Activated CD8-positive, alpha-beta memory T cell treated with anti-CD3 and anti-CD28 coated beads for 24 hours (primary cell): ENCODE measurements at places on chromosomes 5 and 9.

- DNase-seq = no peak
Observed at GRCh38 chr9:8309258-8309657, 509.7 kb upstream of the DMAC1 start.

DNA sequence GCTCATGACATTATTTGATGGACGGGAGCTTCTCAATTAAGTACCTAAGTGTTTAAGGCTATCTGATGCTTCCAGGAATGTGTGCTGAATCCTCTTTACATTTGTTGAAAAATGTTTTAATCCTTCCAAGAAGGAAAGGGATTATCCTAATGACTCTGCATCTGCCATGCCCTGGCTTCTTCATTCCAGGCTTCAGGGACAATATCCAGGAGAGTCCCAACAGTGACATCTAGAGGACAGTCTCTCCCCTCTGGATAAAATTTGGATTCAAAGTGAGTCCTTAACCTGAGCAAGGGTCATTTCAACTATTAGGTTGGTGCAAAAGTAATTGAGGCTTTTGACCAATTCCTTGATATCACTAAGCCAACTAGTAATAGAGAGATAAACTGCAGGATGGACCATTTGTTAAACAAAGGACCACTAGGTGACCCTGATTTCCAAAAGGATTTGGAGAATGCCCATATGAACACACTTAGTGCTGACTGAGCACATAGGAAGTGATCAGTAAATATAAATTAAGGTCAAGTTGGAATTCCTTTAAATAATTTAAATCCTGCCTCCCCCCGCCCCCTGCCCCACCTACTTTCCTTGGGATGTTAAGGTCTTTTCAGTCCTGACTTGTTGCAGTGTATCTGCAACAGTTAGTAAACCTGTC lies 19.1 kb downstream of the TNFSF8 start:
- DNase-seq = no peak

- no peak for DNase-seq
Observed at GRCh38 chr5:35159370-35159742, 70.9 kb downstream of the PRLR start.

DNA sequence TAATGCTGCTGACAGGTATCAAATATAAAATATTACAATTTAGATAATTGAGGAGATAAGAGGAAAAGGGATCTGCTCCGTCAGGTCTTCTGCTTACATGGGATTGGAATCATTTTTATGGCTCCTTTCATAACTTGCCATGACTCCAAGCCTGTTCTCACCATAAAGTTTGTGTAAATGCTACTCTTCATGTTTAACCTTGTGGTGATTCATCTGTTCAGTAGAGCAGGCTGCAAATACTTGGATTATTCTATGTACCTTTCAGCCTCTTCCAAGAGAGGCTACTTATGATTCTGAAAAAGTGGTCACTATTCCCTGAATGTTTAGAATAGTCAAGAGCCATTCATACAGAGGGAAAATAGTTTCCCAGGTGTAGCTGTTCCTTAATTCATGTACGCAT lies 66.9 kb downstream of the SLC44A1 start:
- DNase-seq = no peak

GRCh38 chr5:154334406-154335064 lies 111.3 kb upstream of the SAP30L start:
- no peak for DNase-seq

DNA sequence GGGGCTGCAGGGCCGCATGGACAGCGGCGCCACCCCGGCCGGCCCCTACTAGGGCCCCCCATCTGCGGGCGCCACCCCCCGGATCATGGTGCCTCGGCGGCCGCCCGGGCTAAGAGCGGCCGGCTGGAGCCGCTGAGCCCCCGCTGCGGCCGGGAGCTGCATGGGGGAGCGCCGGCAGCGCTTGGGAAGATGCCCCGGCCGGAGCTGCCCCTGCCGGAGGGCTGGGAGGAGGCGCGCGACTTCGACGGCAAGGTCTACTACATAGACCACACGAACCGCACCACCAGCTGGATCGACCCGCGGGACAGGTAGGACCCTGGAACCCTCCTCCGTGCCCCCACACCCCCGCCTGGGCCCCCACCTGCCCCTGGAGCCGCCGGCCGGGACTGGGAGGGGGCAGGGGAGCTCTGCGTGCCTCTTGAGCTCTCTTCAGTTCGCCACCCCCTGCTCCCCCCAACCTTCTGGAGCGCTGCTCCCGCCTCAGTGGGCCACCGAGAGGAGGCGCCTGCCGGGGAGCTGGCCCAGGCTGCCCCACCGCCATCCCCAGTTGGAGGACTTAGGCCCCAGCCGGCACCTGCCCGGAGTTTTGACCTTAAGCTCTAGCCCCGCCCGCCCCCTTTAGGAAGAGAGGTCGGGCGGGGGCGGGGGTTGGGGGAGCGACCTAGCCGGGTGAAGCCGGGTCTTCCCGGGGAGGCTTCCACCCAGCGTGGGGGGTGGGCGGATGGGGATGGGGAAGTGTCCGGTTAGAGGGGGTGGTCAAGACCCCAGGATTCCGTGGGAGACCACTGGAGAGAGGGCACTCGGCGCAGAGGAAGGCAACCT lies 730 bp downstream of the WWC1 start:
- no peak for DNase-seq

DNA sequence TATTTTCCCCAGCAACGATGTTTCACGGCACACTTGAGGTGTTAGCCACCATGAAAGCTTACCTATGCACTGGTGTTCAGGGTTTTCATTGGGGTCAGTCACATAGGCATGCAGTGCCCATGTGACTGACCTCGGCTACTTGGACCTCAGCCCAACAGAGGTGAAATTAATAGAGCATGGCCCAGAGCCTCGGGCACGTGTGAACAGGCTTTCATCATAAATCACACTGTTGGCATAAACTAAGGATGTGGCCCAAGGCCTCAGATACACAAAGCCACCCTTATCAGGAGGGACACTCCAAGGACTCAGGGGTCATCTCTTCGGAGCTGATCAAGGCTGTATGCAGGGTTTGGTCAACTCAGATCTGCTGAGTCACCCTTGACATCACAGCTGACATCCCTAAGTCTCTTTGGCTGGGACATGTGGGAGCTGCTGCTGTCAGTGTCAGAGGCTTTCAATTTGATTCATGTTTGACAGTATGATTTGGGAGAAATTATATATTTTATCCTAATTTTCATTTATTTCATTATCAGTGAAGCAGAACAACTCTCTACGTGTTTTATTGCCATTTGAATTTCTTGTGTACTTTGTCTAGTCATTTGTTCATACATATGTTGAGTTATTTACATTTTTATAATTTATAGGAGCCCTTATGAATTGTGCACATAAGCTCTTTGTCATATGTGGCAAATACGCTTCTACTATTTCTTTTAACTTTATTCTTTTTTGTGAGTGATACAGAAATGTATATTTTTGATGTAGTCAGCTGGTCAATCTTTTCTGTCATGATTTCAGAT lies 59.7 kb upstream of the ANKRD33B start:
- DNase-seq = no peak

DNA sequence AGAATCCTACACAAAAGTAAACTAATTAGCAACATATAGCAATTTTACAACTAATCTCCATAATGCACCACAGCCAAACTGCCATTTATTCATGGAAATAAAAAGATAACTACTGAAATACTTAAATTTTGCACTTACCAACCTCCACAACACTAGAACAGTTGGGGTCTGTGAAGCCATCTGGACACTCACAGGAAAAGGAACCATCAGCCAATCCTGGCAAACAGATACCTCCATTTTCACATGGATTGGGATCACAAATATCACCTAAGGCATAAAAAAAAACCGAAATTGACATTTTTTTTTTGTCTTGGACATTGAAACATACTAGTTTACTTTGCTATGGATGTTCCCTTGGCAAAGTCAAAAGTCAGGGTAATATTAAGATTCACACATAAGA lies 130.7 kb downstream of the EDIL3 start:
- DNase-seq = no peak

GRCh38 chr9:100575765-100576386 lies 2.0 kb upstream of the CAVIN4 start:
- no peak for DNase-seq
